ENCODE measurements at places on chromosomes 2 and 18.

- DNase-seq, result no peak
Observed at GRCh38 chr2:64233376-64233922, 89.2 kb upstream of the PELI1 start.

DNA sequence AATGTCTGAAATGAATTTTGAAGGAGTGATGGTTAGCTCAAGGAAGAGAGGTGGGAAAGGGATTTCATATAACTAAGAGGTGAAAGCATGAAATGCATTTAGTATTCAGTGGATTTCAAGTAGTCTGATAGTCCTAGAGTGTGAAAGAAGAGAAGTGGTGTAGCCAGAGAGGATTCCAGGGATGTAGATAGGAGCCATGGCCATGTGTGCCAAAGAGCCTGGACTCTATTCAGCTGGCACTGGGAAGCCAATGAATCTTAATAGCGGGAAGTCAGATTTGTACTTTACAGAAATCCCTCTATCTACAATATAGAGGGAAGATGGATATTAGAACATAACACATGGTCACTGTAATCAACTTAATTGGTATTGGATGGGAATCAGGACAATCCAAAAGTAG lies 8.3 kb upstream of the BOLL start:
- DNase-seq, result no peak

GRCh38 chr2:7523481-7524120 lies 606.4 kb downstream of the RNF144A start:
- no peak for DNase-seq

DNA sequence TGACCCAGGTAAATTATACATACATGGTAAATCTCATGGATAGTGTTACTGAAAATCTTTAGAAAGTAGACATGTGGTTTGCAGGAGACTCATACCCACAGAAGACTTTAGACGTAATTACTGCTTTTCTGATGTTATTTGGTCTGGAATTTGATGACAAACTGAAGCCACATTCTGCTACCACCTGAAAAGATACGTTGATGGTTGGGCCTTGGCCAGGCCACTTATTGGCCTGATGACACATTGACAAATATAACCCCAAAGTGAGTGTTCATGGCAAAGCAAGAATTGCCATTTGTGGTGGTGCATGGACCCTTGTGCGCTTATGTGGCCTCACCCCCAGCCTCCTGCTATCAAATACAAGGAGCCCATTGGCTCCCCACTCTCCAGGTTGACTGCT lies 155.6 kb downstream of the METTL4 start:
- no peak for DNase-seq

DNA sequence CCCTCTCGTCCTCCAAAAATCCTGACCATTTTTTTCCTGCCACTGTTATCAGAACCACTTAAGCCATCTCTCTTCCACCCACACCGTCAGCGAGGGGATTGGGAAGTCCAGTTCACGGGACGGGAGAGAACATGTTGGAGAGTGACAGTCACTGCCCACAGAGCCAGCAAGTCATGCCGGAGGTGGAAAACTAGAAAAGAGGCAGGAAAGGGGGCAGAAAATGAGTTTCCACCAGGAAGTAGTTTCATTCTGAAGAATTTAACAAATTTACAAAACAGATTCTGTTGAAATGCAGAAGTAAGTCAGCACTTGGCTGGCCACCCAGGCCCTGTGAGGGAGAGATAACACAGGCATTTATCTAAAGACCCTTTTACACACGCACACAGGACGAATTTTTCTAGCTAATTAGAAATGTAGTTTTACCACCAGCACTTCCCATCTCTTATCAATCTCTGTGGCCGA lies 431.3 kb downstream of the TSN start:
- DNase-seq, result no peak

DNA sequence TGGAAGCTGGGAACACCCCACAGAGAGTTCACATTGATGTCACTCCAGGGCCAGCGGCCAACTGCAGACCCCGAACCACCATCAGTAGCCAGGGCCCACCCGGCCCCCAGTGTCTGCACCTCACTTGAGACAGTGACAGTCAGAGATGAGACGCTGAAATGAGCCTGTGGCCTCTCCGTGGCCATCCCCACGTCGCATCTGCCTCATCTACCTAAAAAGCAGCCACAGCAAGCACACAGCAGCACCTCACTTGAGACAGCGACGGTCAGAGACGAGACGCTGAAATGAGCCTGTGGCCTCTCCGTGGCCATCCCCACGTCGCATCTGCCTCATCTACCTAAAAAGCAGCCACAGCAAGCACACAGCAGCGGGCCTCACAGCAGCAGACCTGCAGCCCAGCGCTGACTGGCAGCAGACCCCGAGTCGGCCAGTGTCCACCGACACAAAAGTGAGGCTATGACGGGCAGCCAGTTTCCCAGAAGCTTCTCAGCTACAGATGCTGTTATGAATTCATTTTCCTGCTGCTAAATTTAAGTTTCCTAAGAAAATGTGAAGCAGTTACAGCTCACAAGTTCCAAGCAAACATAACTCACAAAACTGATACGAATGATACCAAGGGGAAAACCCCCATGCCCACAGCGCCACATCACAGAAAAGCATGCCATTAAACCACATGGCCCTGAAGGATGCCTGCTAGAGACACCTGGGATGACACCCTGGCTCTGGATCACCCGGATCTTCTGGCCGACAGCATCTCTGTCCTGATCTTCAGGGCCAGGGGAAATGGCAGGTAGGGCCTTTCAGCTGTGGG lies 27.7 kb downstream of the SNORC start:
- DNase-seq, result no peak

DNA sequence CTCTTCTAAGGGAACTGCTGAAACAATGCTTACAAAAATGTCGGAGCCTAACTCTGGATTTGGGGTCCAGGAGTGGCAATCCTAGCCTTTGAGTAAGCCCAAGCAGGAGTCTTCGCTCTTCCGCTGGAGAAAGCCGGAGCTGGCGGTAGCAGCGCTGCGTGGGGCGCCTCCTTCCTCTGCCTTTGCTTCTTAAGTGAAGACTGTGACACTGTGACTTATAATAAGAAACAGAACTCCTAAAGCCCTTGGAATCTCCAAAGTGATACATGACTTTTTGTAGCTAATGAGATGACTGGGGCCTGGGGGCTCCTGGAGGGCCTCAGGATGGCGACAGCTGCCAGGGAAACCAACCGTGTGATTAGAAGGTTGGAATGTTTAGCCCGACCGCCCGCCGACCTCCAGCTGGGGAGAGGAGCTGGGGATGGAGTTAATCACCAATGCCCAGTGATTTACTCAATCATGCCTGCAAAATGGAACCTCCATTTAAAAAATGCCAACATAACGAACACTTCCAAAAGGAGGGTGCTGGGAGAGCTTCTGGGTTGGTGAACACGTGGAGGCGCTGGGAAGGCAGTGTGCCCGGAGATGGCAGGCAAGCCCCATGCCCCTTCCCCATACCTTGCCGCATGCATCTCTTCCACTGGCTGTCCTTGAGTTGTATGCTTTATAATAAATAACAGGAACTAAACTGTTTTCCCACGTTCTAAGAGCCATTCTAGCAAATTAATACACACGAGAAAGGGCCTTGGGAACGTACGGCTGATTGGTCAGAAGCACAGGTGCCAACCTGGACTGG lies 29.0 kb upstream of the MAL start:
- DNase-seq, result no peak

- DNase-seq, result peak; percentile 58
Observed at GRCh38 chr2:105470979-105471378, 72.1 kb upstream of the FHL2 start.

- no peak for DNase-seq
Observed at GRCh38 chr2:239751679-239752355, 273.3 kb downstream of the NDUFA10 start.

DNA sequence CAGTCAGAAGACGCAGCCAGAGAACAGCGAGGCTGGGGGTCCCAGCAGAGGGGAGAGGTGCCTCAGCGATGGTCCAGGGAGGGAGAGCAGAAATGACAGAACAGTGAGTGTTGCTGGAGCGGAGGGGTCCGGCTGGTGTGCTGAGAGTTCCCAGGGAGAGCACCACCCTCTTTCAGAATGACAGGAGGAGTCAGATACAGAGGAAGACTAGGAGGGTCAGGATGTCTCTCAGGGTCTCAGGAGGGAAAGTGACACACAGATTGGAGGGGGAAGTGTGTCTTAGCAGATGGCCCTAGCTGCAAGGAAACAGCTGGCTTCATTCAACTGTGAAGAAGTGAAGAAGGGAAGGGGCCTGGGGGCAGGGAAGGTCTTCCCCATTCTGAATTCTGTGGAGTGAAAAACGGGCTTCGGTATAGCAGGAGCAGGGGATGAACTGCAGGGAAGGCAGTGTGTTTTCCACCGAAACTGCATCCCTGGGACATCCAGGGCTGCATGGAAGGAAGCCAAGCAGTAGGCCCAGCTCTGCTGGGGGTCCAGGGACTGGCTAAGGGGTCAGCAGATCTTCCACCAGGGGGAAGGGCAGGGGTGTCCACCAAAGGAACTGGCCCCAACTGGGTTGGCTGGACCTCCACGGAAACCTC lies 90.0 kb upstream of the OTOS start:
- no peak for DNase-seq
